ENCODE measurements at places on chromosomes 3 and 15.

DNA sequence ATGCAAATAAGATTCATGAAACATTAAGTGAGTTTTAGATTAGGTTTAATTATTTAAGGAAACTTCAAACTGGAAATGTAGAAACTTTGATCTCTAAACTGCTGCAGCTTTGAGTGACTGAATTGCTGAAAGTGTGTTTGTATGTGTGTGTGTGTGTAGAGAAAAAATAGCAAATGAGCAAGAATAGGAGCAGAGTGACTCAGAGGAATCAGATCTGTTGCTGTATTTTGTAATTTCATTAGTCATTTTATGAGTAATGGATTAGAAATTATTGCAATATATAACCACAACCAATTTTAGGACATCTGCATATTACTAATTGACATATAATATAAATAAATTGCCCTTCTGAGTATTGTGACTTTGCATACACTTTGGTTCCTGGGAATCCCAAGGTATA lies 52.8 kb upstream of the SLC9A9 start:
- DNase-seq: no peak

DNA sequence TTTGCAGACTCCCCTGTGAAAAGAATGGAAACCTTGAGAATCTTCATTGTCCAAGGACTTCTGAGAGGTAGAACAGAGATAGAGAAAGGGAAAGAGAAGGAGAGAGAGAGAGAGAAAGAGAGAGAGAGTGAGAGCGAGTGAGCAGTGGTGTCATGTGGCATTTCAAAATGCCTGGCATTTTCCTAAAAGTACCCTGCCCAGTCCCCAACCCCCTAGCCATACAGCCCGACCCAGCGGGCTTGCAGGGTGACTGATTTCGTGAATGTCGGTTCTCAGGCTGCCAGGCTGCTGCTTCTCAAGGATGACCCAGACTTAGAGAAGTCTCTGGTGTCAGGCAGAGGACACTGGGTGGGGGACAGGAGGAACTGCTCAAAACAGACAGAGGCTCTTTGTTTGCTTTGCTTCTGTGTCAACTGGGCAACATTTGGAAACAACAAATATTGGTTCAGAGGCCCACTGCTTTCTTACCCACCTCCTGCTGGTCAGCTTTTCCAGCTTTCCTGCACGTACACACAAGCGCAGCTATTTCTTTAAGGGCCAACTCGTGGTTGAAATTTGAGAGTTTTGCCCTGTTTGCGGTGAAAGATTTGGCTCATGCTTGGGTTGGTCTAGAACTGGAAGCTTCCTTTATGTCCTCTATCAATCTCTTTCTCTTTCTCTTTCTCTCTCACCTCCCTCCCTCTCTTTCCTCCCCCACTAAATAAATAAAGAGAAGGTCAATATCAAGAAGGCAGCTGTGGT lies 3.7 kb upstream of the TF start:
- no peak for DNase-seq

DNA sequence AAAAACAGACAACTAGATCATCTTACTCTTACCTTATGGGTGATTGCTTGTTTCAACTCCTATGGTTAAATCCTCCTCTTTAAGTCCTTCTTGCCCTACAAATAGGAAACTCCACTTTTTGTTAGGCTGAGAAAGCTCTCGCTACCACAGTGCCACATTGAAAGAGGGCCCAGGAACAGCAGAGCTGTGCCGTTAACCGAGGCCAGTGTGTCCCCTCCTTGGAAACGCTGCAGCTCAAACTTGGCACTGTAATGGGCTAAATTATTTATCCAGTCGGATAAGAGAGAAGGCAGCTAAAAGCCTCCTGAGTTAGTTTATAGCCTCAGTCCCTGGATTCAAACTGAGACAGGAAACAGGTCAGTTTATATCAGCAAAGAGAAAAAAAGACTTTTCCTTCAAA lies 46.1 kb downstream of the KBTBD12 start:
- no peak for DNase-seq

DNA sequence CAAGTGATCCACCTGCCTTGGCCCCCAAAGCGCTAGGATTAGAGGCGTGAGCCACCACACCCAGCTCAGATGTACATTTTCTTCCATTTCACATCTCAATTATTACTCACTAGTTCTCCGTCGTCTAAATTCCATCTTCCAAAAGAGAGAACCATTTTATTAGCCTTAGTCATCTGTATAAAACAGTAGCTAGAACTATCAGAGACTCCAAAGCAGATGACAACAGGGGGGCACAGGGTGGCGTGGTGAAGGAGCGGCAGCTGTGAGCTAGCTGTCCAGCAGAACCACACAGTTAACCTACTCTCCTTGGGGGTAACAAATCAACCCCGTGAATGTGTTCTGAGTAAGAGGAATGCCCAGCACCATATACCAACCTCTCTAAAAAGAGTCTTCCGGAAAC lies 7.1 kb downstream of the SLC25A20 start:
- no peak for DNase-seq

DNA sequence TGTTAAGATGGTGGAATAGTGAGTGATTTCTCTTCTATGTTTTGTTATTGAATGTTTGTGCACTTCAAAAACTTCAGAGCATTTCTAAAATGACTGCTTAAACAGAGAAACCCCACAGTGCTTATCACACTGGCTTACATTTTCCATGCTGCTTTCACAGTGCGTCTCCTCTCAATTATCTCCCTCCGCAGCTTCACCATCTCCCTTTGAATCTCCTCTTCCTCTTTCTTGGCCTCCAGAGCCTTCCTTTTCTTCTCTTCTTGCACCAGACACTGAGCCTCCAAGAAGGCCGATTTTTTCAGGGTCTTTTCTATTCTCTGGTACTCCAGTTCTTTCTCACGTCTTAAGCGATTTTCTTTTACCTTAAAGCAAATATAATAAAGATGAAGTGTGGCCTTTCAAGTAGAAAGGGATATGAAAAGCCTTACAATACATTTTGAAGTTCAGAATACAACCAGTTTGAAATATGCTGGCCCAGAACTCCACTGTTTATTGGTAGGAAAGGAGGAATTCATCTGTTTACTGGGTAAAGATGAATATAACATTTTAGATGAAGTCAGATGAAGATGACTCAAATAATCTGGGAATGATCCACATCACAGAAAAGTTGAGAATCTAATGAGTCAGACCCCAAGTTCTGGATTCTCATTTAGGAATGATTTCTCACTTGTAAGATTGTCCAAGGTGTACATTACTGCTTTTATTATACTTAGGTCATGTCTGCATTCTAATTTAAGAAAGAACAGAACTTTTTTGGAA lies 21.4 kb downstream of the CCDC191 start:
- no peak for DNase-seq

DNA sequence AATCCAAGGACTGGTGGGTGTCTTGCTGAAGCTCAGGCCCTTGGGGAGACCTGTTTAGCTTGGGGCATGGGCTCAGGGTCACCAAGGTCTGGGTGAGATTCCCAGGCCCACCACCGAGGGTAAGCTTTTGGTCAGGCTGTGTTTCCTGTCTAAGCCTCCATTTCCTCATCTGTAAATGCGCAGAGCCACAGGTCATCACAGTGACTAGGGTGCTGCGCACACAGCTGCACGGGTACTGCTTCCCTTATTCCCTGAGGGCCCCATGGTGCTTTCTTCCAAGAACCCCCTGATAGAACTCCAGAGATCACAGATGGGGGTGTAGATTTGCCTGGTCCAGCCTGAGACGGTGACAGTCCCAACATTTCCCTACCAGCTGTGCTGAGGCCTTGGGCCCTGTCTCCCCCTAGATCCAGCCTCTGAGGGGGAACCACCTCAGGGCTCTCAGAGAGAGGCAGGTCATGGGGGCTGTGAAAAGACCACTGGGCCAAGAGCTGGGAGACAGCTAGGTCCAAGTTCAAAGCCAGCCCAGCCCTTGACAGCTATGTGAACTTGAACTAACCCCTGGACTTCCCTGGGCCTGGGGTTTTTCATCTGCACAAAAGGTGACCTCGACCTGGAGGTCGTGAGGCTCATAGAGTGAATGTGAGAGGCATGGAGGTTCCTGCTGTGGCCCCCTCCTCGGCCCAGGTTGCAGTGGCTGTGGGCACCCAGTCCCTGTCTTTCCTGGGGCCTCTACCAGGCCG lies 60.7 kb downstream of the SEMA3G start:
- DNase-seq: no peak

Data from hypothalamus (tissue), 51 donors.